Stimulated activated CD8-positive, alpha-beta memory T cell treated with anti-CD3 and anti-CD28 coated beads, Interleukin-7, amount 100 ng/mL, for 1 hour (primary cell): ENCODE measurements at places on chromosomes 2 and 18.

DNA sequence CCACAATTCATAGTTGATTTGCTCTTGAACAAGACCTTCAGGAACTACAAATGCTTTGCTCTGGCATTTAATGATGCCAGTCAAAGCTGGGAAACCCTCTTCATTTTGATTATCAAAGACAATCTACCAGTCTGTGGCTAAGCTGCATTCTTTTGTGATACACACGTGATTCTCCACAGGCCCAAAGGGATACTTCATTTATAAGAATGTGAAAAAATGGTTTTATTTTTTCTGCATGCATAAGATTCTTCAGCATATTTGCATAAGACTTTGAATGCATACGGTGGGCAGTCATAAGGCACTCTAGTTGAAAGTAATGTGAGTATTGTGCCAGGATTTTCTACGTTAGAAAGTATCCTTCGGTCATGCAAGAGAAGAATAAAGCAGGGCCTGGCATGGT lies 33.0 kb upstream of the ARL5A start:
- DNase-seq = no peak

DNA sequence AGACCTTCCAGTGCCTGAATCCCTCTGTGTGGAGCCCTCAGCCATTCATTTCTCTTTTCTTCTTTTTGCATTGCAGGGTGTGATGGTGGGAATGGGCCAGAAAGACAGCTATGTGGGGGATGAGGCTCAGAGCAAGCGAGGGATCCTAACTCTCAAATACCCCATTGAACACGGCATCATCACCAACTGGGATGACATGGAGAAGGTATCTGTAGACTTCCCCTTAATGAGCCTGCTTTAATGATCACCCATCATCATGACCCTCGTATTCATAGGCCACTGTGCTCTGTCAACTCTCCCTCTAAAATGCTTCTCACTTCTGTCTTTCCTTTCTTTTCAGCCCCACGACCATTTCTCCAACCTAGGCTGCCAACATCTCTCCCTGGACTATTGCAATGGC lies 9.5 kb downstream of the ACTG2 start:
- DNase-seq = no peak

DNA sequence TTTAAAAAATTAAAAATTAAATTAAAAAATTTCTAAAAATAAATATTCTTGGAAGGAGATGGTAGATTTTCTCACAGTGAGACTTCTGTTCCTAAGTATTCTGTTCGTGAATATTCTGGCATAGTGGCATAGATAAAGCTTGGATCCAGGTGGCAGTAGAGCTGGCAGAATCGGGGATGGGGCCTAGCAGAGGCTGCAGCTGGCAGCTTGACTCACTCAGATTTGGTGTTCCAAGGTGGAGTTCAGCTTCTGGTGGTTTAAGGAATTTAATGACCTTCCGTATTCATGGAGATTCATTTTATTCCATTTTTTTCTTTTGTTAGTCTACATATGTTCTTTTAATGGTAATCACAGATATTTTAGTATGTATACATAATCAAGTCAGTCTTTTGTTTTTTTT lies 19.9 kb downstream of the ARMC9 start:
- DNase-seq = no peak

GRCh38 chr2:69113627-69114026 lies 100.6 kb downstream of the ANTXR1 start:
- DNase-seq = no peak

DNA sequence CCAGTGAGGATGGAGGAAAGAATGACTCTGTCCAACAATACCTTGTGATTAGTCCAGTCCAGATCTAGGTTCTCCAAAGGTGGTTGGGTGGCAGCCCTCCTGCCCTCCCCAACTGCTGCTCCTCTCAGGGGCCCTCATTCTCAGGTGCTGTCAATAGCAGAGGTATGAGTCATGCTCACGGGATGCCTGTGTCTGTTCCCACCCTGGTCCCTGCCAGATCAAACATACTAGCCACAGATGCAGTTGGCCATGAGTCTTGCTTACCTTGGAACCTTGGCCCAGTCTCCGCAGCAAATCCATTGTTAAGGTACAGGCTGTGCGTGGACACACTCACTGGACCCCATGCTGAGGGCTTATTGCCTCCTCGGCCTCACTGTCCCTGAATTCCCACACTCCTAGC lies 24.9 kb upstream of the RPIA start:
- DNase-seq = no peak

DNA sequence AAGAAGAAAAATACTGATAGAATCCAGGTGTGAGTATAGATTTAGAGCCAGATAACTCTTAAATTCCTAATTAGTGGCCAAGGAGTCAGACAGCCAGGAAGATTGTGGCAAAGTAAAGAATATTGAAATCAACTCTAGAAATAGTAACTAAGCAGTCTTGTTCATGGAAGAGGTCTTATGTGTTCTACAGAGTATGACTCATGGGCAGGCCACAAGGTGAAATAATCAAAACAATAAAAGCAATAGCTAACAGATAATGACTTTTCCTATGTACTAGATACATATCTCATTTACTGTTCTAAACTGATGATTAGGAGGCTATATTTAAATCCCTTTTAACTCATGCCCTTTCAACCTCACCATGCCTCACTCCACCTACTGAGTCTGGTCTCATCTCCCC lies 227.4 kb upstream of the COL3A1 start:
- DNase-seq = no peak

- DNase-seq = no peak
Observed at GRCh38 chr2:182300608-182301007, 126.2 kb downstream of the PDE1A start.

- DNase-seq = no peak
Observed at GRCh38 chr2:200863782-200864175, 679 bp downstream of the CLK1 start.

DNA sequence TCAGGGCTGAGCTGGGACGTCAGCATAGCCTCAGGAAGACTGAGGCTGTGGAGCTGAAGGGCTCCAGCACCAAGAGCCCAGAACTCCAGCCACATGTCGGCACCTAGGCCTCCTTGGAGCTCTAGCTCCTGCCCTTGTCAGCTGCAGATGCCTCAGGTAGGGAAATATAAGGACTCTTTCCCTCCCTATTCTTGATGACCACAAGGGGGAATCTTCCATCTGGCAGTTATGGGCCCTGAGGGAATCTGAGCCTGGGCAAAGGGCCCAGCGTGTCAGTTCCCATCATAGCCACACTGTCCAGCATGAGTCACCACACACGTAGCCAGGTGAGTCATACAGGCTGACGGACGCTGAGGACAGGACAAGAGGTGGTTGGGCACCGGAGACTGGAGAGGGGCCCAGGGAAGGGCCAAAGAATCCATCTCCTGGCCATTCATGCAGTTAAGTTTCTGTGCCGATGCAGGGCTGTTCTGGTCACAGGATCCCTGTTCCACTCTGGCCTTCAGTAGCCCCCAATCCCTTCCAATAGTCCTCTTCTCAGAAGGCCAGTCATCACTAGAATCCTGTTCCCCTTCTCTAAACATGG lies 1.8 kb downstream of the MPV17 start:
- no peak for DNase-seq

DNA sequence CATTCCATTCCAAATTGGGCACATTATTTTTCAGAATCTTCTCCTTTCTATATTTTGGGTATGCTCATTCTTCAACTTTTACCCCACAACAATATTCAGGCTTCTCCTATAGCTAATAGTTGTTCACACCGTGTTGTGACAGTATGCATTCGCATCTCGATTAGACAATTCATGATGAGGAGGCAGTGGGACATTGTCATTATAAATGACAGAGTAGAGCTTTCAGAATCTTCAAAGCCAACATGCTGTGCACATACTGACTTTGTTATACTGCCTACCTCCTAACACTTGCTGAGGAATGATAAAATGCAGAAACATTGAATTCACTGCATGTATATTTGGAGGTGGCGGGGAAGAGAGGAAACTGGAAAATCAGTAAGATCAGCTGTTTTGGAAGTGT lies 714.2 kb downstream of the SUCLG1 start:
- DNase-seq = no peak

GRCh38 chr2:207475546-207475945 lies 54.2 kb upstream of the CREB1 start:
- no peak for DNase-seq

- no peak for DNase-seq
Observed at GRCh38 chr2:30798536-30798991, 8.7 kb downstream of the CAPN13 start.

DNA sequence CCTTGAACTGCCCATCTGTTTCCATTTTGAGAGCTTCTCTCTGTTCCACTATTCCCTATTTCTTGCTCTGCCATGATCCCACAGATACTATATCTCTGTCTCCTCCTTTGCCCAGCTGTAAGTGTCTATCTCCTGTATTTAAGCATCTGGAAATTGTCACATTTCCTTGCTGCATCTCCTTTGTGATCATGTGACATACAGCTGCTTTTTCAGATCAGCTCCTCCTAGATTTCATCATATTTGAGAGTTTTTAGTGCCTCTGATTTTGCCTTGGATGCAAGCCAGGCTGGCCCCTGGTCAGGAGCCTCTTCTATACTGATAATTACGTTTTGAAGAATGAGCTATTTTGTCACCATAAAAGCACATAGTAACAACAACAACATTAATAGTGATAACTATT lies 131.7 kb upstream of the TNP1 start:
- no peak for DNase-seq

- DNase-seq = no peak
Observed at GRCh38 chr2:88247531-88247930, 77.4 kb downstream of the THNSL2 start.

DNA sequence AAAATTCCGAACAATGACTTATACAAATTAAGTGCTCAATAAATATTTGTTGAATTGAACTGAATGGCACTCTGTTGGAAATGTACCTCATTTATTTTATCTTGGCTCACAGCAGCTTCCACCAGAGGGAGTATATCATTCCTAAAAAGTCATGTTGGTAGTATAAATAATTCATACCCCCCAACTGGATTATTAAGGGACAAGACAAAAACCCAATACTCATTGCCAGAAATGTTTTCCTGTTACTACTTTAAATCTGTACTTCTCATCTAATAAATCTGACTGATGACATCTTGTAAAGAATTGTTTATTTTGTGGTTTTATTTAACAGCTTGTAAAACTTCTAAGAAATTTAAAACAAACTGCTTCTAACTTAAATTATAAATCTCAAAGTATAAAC lies 163.9 kb downstream of the CDH2 start:
- DNase-seq = no peak

- no peak for DNase-seq
Observed at GRCh38 chr18:26721854-26722564, 143.5 kb downstream of the AQP4 start.

DNA sequence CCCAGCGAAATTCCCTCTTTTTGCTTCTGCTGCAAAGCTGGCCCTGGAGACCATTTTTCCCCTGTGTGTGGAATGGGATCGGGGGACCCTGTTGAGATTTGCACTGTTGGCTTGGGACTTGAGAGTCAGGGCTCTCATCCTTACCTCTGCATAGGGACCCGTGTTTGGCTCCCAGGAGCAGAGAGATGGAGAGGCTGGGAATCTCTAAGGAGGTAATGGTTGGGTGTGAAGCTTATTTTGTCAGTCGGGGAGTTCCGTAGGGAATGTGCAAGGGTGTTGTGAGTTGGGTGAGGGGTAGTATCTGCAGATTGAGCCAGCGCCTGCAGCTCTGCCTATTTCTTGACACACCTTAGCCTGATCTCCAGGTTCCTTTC lies 4.5 kb downstream of the GATA6 start:
- DNase-seq = no peak

DNA sequence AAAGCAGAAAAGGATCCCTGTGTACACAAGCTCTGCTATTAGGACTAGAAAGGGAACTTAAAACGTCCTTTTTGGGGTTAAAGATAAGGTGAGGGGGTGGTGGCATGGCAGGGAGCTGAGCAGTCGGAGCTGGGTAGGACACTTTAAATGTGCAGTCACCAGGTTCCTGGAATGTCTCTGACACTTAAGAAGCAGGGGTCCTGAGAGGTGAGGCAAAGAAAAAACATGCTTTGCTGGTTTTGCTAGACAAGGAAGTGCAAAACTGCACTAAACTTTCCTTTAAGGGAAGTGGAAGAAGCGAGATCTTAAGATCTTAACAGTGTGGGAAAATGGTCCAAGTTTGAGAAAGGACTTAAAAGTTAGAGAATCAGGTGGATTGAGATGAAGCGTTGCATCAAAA lies 99.5 kb upstream of the MAP3K20 start:
- no peak for DNase-seq

GRCh38 chr18:43192408-43192807 lies 76.9 kb upstream of the RIT2 start:
- no peak for DNase-seq

- DNase-seq = no peak
Observed at GRCh38 chr2:42917425-42917927, 125.1 kb upstream of the HAAO start.

DNA sequence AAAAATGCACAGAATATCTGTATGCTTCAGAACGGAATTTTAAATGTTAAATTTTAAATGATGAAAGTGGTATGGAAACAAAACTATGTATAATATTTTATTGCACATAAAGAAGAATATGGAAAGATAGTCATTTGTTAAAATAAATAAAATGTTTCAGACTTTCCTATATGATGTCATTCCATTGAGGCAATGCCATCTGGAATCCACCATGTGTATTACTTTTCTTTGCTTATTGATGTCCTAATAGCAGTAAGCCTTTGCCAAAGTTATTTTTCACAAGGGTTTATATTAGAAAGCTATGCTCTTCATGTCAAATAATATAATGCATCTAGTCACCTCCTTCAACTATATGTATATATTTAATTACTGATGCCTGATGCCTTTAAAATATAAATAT lies 601.6 kb upstream of the PKDCC start:
- no peak for DNase-seq
